ENCODE measurements at places on chromosomes 4 and X.

DNA sequence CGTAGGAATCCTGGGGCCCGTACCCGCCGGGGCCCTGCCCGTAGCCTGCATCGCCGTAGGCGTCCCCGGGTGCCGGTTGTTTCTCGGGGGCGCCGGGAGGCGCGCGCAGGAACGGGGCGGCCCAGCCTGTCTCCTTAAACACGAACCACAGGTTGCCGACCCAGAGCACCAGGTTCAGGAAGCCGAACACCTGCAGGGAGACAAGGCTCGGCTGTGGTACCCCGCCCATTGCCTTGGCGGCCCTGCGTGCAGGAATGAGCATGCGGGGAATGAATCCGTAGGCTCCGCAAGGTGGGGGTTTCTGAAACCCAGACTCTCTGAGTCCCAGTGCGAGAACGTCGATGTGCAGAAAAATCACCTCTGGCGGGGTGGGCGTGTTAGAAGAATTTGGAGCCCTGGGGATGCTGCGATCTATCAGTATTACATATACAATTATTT is 5.4 kb upstream of the PRICKLE3 start:
- H3K27ac ChIP-seq, result peak overlapping the region; percentile 81
- peaks cover 2% of the 10 kb centered on the region for H3K4me1 ChIP-seq
- peak overlapping the region; percentile 71 for H3K4me3 ChIP-seq
- no peaks in the 10 kb centered on the region for H3K36me3 ChIP-seq
- no peak for DNase-seq

DNA sequence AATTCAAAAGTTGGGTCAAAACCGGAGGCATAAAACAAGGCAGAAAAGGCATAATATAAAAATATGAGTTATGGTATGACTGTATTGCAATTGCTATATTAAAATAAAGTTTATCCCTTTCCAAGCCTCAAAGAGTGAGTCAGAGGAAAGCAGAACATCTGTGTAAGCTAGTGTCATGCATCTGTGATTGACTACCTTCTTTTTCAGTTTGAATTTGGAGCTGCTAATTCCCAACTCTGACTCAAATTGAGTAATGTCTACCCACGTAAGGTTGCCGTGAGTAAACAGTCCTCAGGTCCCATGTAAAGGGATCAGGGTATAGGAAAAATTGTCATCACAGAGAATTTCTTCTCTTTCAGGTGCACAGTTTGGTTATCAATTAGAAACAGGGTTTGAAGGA is 6.5 kb upstream of the SLITRK4 start:
- no peak for DNase-seq
- no peaks in the 10 kb centered on the region for H3K4me1 ChIP-seq
- H3K4me3 ChIP-seq, result no peak overlapping the region
- no peak overlapping the region for H3K27ac ChIP-seq

- no peaks in the 10 kb centered on the region for H3K27me3 ChIP-seq
- H3K4me3 ChIP-seq, result no peak overlapping the region
- no peaks in the 10 kb centered on the region for H3K36me3 ChIP-seq
- DNase-seq, result peak; percentile 76
These were observed 6.2 kb downstream of the NCAPG start for GRCh38 chr4:17817027-17817426.

- no peaks in the 10 kb centered on the region for H3K4me1 ChIP-seq
- H3K27ac ChIP-seq, result no peak overlapping the region
- no peaks in the 10 kb centered on the region for H3K27me3 ChIP-seq
- DNase-seq, result no peak
These were observed 187.4 kb downstream of the SOX3 start for GRCh38 chrX:140317462-140317861.

DNA sequence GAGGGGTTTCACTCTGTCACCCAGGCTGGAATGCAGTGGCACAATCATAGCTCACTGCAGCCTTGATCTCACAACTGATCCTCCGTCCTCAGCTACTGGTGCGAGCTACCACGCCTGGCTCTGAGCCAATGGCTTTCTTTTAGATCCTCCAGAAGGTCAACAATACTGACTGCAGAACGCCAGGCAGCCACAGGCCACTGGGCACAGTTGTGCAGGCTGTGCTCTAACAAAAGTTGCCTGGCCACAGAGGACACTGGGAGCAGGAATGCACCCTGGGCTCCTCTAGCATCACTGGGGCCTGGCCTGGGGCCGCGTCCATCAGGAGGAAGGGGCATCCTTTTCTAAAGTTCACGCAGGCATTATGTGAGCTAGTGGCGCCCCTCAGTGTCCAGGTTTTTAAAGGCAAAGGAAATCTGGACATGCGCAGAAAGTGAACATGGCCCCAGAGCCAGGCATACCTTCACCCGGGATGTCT is 14.9 kb upstream of the PORCN start:
- no peaks in the 10 kb centered on the region for H3K4me1 ChIP-seq
- H3K4me3 ChIP-seq, result no peak overlapping the region
- no peak overlapping the region for H3K27ac ChIP-seq

DNA sequence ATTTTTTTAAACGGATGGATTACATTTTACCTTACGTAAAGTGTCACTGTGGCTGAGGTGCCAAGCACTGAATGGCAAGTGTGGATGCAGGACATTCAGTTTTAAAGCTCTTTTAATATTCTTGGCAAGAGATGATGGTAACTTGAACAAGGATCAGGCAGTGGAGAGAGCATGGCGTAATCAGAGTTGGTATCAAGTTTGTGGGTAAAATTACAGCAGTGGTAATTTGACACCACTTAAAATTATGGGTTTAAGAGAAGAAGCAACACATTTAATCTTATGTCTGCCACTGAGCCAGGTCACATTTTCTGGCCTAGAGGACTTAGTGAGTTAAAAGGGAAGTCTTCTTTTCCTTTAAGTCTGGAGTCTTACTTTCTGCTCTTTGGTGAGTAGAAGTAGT is 100.5 kb downstream of the NAA11 start:
- DNase-seq, result no peak
- H3K4me1 ChIP-seq, result no peaks in the 10 kb centered on the region
- no peak overlapping the region for H3K27ac ChIP-seq

- H3K36me3 ChIP-seq, result no peaks in the 10 kb centered on the region
- no peak overlapping the region for H3K27ac ChIP-seq
- DNase-seq, result no peak
- H3K4me3 ChIP-seq, result peak overlapping the region; percentile 80
- peaks cover 98% of the 10 kb centered on the region for H3K27me3 ChIP-seq
- no peaks in the 10 kb centered on the region for H3K4me1 ChIP-seq
These were observed 548 bp downstream of the NEUROG2 start for GRCh38 chr4:112515198-112516065.

GRCh38 chrX:2559124-2559523 is 58.3 kb upstream of the DHRSX start:
- no peak for DNase-seq
- H3K27me3 ChIP-seq, result no peaks in the 10 kb centered on the region
- H3K4me3 ChIP-seq, result no peak overlapping the region
- no peaks in the 10 kb centered on the region for H3K4me1 ChIP-seq

GRCh38 chrX:106177982-106178321 is 9.8 kb downstream of the PWWP3B start:
- H3K27me3 ChIP-seq, result no peaks in the 10 kb centered on the region
- no peak for DNase-seq
- no peak overlapping the region for H3K4me3 ChIP-seq
- no peak overlapping the region for H3K27ac ChIP-seq
- H3K36me3 ChIP-seq, result no peaks in the 10 kb centered on the region
- H3K4me1 ChIP-seq, result no peaks in the 10 kb centered on the region

- peaks cover 4% of the 10 kb centered on the region for H3K27me3 ChIP-seq
- no peak for DNase-seq
- H3K27ac ChIP-seq, result no peak overlapping the region
- no peaks in the 10 kb centered on the region for H3K4me1 ChIP-seq
- no peak overlapping the region for H3K4me3 ChIP-seq
These were observed 66.0 kb downstream of the TRMT44 start for GRCh38 chr4:8506373-8507195.

GRCh38 chrX:15158350-15158735 is 111.5 kb downstream of the ASB9 start:
- DNase-seq, result no peak
- peaks cover 3% of the 10 kb centered on the region for H3K27me3 ChIP-seq
- no peaks in the 10 kb centered on the region for H3K4me1 ChIP-seq
- no peak overlapping the region for H3K27ac ChIP-seq

- no peak overlapping the region for H3K27ac ChIP-seq
- H3K4me1 ChIP-seq, result no peaks in the 10 kb centered on the region
- no peak overlapping the region for H3K4me3 ChIP-seq
- H3K27me3 ChIP-seq, result no peaks in the 10 kb centered on the region
- no peaks in the 10 kb centered on the region for H3K36me3 ChIP-seq
These were observed 220.0 kb upstream of the SPRY1 start for GRCh38 chr4:123176605-123177004.

- peaks cover 46% of the 10 kb centered on the region for H3K27me3 ChIP-seq
- no peak overlapping the region for H3K27ac ChIP-seq
- peak; percentile 60 for DNase-seq
- no peaks in the 10 kb centered on the region for H3K4me1 ChIP-seq
- no peaks in the 10 kb centered on the region for H3K36me3 ChIP-seq
- no peak overlapping the region for H3K4me3 ChIP-seq
These were observed 95.6 kb downstream of the AFAP1 start for GRCh38 chr4:7843831-7844593.

GRCh38 chr4:86442881-86443280 is 83.0 kb upstream of the MAPK10 start:
- H3K27me3 ChIP-seq, result no peaks in the 10 kb centered on the region
- H3K36me3 ChIP-seq, result no peaks in the 10 kb centered on the region
- no peak for DNase-seq
- no peak overlapping the region for H3K27ac ChIP-seq
- peaks cover 14% of the 10 kb centered on the region for H3K4me1 ChIP-seq

DNA sequence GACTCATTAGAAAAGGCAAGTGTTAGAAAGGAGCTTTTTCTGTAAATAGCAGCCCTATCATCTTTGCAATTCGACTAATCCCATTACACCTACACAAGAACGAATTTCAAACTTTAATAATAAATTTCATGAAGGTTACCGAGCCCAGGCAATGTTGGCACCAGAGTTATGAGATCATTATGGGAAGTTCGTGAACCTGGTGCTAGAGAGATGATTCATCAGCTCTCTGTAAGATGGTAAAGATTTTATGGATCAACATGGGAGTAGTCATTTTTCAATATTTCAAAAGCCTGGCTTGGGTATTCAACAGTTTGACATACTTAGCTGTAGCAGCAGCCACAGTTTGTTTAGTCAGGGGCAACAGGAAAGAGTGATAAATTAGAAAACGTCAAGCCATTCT is 35.8 kb downstream of the AMELX start:
- H3K4me1 ChIP-seq, result no peaks in the 10 kb centered on the region
- no peak overlapping the region for H3K27ac ChIP-seq
- H3K4me3 ChIP-seq, result no peak overlapping the region
- DNase-seq, result peak; percentile 25

DNA sequence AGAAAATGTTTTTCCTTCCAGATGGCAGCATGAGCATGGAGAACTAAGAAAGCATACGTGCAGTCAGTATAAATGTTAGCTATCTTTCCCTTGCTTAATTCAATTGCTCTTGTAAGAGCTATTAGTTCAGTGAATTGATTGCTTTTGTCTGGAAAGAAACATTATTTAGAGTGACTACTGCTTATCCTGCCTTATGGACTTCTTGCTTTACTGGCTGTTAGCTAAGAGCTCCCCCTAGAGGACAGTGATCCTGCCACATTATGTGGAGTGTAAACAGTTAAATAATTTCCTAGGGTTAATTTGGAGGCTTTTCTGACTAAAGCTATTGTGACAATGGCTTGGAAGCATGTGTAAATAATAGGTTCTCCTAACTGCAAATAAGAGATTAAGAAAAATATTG is 1402.4 kb downstream of the FAM133A start:
- peak; percentile 24 for DNase-seq
- no peaks in the 10 kb centered on the region for H3K27me3 ChIP-seq
- H3K4me1 ChIP-seq, result no peaks in the 10 kb centered on the region
- no peak overlapping the region for H3K4me3 ChIP-seq
- H3K27ac ChIP-seq, result no peak overlapping the region
- no peaks in the 10 kb centered on the region for H3K36me3 ChIP-seq

GRCh38 chr4:10201381-10202223 is 85.0 kb upstream of the WDR1 start:
- no peaks in the 10 kb centered on the region for H3K27me3 ChIP-seq
- H3K36me3 ChIP-seq, result no peaks in the 10 kb centered on the region
- no peak overlapping the region for H3K27ac ChIP-seq
- no peak overlapping the region for H3K4me3 ChIP-seq
- DNase-seq, result no peak
- no peaks in the 10 kb centered on the region for H3K4me1 ChIP-seq

DNA sequence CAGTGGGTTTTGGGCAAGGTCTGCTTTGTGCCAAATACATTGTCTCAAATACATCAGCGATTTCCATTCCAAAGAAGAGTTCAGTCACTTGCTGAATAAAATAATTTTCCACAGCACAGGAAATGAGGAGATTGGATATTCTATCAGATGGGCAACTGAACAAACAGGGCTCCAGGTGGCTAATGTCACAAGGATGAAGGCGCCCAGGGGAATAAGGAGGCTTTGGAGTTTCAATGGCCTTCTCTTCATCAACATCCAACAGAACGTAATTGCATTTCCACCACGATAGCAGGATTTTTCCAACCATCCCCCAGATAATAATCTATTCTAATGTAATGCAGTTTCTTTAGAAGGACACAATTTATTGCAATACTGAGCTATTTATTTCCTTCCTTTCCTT is 104.7 kb upstream of the KLHL13 start:
- no peak overlapping the region for H3K4me3 ChIP-seq
- no peaks in the 10 kb centered on the region for H3K36me3 ChIP-seq
- no peaks in the 10 kb centered on the region for H3K27me3 ChIP-seq
- H3K27ac ChIP-seq, result no peak overlapping the region
- no peak for DNase-seq

DNA sequence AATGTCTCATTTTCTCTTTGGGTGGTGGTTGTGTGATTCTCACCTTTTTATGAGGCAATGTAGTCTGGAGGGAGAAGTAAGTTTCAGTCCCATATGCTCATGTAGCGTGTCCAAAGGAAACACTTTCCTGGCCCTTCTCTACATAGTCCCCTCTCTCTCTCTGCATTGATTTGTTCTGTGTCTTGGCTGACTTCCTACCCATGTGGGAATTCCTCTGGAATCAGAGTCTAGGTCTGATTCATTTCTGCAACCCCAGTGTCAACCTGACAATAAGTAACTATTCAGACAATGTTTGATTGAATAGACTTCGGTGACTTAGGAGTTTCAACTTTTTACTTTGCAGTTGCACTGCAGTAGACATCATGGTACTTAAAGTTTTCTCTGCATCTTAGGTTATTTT is 2.7 kb upstream of the ALAS2 start:
- H3K27me3 ChIP-seq, result no peaks in the 10 kb centered on the region
- no peak for DNase-seq
- no peaks in the 10 kb centered on the region for H3K4me1 ChIP-seq
- H3K4me3 ChIP-seq, result no peak overlapping the region

DNA sequence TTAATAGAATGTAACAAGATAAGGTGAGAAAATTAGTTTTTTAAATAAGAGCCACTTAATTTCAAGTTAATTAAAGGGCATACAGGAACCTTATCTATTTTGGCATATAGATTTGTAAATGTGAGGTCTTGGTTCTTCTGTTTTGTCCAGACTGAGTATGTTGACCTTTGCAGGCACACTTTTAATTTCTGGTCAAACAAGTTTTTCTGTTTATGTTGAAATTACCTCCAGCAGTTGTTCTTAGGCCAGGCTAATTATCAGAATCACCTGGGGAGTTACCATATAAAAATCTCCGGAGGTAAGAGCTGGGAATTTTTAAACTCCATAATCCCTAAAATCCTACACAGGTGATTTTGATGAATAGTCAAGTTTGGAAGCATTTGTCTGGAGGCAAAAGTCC is 227.4 kb upstream of the ANKRD50 start:
- no peaks in the 10 kb centered on the region for H3K36me3 ChIP-seq
- DNase-seq, result no peak
- H3K27ac ChIP-seq, result no peak overlapping the region
- no peak overlapping the region for H3K4me3 ChIP-seq
- H3K27me3 ChIP-seq, result no peaks in the 10 kb centered on the region

GRCh38 chr4:8310306-8310705 is 40.8 kb downstream of the HTRA3 start:
- H3K27me3 ChIP-seq, result no peaks in the 10 kb centered on the region
- no peak overlapping the region for H3K4me3 ChIP-seq
- no peak overlapping the region for H3K27ac ChIP-seq
- DNase-seq, result no peak

Measured in common myeloid progenitor, CD34-positive (primary cell).